Activated CD4-positive, alpha-beta T cell treated with anti-CD3 and anti-CD28 coated beads for 24 hours (primary cell): ENCODE measurements at places on chromosomes 3 and 15.

DNA sequence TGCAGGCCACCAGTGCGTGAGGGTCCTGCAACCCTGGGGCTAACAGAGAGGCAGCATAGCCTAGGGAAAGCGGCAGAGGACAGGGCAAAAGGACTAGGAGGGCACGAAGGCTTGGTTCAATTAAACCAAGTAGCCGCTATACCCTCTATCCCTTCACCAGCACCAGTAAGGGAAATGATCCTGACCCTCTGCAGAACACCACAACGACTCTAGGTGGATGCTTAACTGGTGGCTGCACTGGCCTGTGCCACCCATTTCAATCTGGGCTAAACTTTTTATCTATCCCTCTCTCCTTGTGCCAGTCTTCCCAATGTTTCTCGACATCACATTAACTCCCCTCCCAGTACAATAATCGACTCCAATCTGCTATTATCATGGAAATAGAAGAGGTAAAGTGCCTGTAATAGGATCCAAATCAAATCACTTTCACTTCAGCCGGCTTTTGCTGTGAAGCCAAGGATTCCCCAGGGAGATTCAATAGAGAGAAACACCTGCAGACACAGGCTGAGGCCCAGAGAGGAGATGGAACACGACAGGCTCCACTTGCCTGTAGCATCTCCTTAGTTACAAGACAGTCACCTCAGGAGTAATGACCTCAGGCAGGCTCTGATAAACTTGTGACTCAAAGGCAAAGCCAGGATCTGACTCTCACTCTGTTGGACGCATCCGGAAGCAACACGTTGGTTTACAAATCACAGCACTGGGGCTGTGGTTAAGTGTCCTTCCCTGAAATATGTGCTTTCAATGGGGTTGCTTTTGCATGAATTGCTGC lies 791.6 kb upstream of the ARRDC4 start:
- DNase-seq: no peak

DNA sequence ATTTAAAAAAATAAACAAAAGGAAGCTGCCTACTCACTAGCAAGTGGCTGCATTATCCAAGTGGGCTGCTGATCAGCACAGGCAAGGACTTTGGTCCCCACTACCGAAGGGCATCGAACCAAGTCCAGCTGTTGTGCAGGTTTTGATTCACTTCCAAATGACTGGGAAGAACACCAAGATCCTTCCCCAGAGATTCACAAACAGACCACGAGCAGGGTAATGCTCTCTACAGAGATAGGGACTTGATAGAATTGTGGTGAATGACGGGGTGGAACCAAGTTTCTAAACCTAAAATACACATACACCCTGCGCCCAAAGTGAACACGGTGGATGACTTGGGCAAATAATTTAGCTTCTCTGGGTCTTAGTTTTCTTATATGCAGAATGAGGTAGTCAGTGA lies 203.7 kb upstream of the ICE2 start:
- DNase-seq: no peak

GRCh38 chr3:169390741-169391305 lies 272.7 kb downstream of the MECOM start:
- DNase-seq: no peak

DNA sequence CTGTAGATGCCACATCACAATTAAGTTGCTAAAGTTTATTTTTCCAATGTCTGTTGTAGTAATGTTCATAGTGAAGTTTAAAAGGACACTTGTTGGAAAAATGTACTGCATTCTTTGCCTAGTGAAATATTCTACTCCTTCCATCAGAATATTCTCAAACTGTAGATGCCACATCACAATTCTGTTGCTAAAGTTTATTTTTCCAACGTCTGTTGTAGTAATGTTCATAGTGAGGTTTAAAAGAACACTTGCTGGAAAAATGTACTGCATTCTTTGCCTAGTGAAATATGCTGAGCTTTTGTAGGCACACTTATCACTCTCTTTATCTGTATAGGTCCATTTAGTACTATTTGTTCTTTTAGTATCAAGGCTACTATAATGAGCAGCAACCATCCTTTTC lies 836.1 kb downstream of the NAALADL2 start:
- no peak for DNase-seq

DNA sequence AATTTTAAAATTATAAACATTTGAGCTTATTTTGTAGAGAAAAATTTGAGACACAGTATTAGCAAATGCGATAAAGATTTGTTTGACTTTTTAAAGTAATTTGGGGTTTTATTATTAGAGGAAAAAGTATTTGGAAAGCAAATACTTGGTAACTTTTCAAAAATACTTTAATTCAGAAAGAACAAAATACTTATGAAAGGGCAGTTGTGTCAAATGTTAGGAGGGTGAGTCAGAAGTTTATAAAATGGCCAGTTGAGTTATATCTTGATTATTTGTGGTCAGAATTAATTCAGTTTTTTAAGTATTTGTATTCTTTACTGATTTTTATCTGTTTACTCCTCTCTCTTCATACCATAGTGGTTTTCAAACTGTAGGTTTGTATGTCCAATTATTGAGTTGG lies 12.1 kb downstream of the LACTB start:
- no peak for DNase-seq

DNA sequence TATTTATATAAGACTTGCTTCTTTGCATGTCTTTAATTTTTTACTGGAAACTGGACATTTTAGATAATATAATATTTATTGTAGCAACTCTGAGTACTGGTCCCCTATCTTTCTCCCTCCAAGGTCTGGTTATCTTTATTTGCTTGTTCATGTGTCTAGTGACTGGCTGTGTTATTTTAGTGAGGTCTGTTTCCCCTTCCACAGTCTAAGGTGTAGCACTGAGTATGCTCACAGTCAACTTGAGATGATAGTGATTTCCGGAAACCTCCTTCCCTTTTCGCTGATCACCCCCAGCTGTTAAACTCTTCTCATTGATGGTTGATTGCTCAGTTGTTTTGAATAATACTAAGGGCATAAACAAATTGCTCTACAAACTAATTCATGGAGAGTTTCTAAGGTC lies 37.0 kb downstream of the PCNP start:
- DNase-seq: no peak

DNA sequence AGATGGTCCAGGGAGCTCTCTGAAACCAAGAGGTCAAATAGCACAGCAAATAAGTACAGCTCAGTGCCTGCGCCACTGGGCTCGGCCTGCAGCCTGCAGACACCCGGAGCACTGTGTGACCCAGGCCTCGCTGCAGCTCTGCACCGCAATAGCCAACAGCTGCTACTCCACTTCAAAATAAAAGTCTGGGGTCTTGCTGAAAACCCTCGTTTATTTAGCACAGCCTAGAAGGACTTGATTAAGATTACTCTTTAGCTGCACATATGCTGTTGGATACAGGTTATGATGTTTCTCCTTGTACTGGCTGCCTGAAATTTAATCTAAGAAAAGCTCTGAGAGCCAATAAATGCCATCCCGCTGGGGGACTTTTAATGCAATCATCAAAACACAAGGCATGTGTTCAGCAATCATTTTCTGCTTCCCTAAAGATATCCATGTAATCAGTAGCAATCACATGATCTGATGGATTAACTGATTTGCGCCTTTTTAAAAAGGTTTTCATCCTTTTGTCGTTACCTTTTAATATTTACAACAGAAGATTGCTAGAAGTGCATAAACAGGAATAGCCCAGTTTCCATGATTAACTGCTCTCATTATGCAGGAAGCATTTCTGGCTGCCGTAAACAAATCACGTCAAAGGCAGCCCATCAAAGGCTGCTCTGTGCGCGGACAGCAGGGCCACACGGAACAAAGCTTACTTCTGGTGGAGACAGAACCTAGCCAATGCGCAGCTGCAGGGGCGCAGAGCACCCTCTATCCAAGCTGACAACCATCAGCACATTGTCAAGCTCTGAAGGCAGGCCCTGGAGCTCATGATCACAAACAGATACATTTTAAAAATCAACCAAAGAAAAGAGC lies 58.8 kb downstream of the CLASP2 start:
- no peak for DNase-seq

DNA sequence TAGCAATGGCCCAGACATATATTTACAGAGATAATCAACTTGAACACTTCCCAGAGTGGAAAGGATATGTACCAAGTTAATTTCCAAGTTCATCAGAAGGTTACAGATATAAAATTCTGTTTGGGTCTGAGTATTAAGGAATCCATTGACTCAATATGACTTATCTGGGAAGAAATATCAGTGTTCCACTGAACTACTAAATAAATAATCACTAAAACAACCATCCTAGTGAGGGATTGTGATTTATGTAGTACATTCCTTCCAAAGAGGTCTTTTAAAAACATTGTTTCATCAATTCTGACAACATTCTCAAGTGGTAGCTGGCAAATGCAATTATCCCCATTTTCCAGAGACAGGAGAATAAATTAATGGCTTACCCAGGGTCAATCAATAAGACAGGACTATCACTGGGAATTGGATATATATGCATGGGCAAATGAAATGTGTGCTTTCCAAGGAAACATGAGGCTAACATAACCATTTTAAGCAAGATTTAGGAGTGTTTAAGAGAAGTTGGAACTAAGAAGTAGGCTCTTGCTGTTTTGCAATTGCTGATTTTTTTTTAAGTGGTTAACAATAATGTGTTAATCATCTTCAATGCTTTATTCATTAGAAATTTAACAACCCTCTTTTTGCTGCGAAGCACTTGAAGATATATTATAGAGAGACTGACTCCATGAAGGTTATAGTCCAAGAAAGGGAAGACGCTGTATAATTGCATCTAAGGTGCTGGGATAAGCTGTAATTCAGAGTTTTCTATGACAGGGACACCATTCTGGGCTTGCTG lies 37.9 kb downstream of the SLC9A9 start:
- no peak for DNase-seq

DNA sequence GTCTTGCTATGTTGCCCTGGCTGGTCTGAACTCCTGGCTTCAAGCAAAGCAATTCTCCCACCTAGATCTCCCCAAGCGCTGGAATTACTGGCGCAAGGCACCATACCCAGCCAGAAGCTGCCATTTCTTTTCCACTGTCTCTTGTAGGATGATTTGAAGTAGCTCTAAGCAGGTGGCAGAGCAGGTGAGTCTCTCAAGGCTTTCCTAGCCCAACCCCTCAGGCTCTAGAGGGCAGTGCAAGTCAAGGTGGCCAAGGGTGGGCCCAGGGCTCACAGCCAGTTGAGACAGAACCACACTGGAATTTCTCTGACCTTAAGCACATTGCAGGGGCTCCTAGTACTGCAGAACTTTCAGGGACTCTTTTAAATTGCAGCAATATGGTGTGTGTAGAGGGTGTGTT lies 15.6 kb upstream of the DAG1 start:
- no peak for DNase-seq

GRCh38 chr3:158532099-158532734 lies 38.8 kb upstream of the MLF1 start:
- DNase-seq: no peak

DNA sequence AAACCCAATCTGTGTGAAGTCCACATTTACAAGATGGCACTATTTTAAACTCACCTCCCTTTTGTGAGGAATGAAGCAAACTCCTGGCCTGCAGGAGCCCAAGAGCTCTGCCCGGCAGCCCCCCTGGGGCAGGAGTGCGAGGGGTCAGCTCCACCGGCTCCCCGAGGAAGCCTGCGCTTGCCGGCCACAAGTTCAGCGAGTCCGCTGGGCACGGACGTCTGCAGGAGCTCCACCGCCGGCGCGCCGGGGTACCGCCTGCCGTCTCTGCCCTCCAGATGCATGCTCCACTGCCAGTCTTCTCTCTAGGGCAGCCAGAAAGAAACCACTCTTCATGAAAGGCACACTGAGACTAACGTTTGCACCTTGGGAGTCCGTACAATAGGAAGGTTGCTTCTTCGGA lies 17.5 kb downstream of the OCA2 start:
- no peak for DNase-seq

- DNase-seq: no peak
Observed at GRCh38 chr3:59320080-59320479, 270.3 kb upstream of the CFAP20DC start.

DNA sequence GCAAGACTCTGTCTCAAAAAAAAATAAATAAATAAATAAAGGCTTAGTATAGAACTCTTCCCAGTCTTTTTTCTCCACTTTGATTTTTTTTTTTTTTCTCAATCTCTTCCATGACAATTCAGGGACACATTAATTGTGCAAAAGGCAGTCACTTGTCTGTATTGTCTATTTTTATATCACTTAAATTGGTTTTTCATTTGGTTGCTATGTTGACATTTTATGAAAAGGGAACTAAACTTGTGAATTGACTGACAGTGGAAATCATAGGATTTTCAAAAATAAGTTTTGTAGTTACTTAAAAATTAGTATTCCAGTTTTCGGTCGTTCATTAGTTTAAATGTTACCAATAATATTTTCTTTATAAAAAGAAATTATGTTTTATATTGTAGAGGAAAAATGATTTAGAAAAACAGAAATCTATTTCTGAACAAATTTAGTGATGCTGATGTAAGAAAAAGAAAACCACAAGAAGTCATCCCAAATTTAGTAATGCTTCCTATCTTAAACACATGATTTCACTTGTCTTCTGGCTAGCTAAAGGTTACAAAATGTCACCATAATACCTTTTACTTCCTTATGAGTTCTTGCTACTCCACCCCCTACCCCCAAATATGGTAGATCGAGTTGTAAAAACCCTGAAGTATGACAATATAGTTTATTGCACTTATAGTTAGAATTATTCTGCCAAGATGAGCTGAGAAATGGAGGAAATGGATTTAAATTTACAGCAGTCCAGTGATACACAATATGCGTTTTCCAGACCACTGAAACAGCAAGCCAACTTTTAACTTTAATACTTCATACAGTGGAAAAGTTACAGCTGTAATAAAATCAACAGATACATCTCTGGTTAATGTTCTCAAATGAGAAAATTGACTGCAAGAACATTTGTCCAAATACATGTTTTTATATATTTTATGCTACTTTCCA lies 37.0 kb downstream of the PPARG start:
- no peak for DNase-seq
